ENCODE measurements at places on chromosomes 11 and 22.

DNA sequence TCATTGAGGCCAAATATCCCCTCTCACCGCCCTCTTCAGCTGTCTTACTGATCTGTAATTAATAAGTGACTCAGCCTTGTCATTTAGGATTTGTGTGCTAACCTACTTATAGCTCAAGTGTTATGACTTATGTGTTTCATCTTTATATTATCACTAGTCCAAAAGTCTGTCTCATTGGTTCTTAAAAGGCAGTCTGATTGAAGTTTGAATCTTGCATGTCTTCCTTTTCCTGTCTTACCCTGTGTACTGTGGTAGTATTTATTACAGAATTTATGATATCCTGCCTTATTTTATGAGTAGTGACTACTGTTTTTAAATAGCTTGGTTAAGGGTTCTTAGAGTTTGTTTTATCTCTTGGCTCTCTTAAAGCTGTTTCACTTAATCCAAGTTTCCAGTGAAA is 6.3 kb downstream of the DEPDC7 start:
- DNase-seq, result no peak

GRCh38 chr11:101326141-101326540 is 196.5 kb upstream of the PGR start:
- DNase-seq, result no peak

DNA sequence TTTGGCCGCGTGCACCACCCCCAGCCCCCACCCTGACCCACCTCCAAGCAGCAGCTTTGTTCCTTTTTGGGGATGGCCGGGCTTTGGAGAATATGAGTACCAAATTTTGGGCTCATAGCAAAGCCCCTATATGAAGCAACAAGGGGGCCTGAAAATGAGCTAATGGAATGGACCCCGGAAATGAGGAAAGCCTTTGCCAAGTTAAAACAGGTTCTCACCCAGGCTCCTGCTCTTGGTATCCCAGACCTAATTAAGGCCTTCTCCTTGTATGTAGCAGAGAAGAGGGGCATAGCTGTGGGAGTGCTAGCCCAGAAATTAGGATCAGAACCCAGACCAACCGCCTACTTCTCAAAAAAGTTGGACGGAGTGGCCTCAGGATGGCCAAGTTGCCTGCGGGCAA is 87.0 kb downstream of the PIWIL4 start:
- DNase-seq, result no peak

DNA sequence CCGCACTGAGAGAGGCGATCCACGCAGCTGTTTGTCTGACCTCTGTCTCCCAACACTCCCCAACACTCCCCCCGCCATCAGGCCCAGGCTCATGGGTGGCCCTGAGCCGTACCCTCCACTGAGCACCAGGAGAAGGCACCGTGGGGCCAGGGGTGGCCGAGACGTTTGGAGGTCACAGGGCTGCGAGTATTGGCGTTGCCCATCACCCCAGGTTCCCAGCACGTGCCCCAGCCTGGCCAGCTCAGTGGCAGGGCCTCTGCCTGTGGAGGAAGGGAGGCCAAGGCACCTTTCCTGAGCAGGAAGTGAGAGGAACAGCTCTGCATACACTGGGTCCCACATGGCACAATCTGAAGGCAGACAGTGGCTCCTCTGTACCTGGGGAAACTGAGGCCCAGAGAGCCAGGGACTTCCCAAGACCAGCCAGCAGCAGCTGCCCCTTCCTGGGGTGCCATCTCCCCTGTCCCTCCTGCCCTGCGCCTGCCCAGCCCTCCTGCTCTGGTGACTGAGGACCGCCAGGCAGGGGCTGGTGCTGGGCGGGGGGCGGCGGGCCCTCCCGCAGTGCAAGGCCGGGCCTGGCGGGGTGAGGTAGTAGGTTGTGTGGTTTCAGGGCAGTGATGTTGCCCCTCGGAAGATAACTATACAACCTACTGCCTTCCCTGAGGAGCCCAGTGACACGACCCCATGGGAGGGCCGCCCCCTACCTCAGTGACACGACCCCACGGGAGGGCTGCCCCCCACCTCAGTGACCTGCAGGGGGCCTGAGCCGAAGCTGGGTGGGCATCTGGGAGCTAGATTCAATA is 37.0 kb upstream of the PPARA start:
- no peak for DNase-seq

DNA sequence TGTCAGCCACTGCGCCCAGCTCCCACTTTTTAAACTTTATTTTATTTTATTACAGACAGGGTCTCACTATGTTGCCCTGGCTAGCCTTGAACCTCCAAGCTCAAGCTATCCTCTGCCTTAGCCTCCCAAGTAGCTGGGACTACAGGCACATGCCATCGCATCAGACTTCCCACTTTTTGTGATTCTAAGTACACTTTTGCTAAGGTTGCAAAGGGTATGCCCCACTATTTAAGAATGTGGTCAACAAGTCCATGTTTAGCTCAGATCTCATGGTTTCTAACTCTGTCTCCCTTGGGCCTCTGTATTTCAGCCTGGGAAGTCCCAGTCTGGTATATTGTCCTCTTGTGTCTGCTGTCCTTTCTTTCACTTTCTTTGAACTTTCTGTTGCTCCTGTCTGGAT is 35.3 kb downstream of the EXPH5 start:
- no peak for DNase-seq

GRCh38 chr11:2824851-2825250 is 60.7 kb downstream of the CDKN1C start:
- no peak for DNase-seq

DNA sequence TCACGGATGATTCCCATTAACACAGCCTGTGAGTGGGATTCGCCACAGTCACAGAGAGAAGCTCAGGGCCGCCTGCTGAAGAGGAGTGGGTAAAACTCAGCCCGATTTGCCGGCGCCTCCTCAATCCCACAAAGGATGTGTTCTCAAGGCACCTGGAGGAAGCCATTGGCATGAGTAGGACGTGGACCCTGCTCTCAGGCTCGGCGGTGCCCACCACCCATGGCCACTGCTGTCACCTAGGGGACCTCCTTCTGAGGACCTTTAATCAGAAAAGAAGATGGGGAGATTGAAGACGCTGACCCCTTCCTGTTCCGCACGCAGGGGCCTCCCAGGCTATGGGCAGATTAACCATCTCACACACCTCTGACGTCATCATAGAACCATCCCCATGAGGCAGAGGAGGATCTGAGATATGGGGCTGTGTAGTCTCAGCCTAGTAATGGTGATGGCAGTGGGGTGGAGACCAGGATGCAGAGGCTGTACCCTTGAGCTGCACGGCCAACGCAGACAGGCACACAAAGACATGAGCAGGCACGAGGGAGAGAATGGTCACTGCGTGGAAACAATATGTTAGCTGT is 571.8 kb downstream of the BRD1 start:
- DNase-seq, result no peak

GRCh38 chr11:69087811-69088210 is 39.1 kb downstream of the TPCN2 start:
- DNase-seq, result no peak

DNA sequence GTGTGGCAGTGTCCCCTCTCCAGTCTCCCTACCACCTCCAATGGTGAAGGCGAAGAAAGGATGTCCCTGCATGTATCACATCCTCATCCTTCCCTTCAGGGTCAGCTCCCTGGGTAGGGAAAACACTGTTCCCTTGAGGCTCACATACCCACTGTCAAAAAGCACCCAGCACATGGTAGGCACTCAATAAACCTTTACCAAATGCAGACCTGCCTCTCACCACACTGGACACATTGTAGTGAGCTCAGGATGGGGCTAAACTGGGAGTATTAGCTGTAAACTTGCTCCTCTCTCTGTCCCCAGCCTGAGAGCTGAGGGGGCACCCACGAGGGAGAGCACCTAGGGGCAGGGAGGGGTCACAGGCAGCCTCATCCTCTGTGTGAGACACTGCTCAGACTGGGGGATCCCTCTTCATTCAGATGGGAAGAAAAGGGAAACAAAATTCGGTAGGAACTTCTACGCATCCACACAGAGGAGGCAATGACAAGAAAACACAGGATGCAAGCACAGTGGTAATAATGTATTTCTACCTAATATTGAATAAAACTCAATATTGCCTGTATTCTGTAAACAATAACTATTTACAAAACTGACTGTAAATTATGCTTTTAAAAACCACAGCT is 101.6 kb upstream of the TOP3B start:
- no peak for DNase-seq

DNA sequence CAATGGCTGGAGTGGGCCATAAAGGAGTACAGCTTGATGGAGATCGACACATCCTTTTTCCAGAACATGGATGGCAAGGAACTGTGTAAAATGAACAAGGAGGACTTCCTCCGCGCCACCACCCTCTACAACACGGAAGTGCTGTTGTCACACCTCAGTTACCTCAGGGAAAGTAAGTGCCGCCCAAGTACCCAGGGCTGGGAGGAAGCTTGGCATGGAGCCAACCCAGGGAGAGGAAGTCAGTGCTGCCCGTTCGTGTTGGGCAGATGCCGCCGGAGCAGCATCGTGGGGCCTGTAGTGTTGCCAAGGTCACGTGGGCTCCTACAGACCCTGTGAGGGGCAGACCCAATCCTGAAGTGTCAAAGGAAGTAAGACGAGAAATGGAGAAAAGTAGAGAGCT is 78.9 kb downstream of the FLI1 start:
- no peak for DNase-seq

- peak; percentile 5 for DNase-seq
Observed at GRCh38 chr11:114496915-114497314, 57.6 kb downstream of the REXO2 start.

DNA sequence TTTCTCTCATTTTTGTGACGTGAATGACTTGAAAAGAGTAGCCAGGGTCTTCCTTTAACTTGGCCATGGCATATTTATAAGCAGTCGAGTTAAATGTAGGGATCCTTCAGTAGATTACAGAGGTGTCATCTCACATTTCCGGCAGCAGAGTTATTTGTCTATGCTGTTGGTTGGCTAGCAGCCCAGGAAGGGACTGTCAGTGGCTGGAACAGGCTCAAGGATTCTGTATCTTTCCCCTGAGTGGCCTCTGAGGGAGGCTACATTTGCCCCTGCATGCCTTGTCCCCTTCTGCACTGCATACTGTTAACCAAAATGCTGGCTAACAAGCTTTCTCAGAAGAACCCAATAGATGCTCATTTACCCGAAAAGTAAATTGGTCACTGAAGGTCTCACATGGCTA is 187.6 kb downstream of the PGR start:
- DNase-seq, result no peak

DNA sequence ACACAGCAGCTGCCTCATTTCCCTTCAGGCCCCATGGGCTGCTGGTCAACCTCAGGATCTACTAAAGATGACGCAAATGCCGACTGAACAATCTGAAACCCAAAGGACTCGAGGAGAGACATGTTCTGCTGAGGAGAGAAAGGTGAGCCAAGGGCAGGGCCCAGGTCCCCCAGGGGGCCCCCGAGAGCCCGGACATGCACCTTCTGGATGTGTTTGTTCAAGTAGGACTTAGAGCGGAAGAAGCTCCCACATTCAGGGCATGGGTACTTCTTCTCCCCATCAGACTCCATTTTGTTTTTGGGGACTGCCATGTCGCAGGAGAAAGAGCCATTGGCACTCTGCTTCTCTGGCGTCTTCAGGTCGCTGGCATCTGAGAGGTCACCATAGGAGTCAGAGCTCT is 19.3 kb downstream of the PATZ1 start:
- no peak for DNase-seq

- DNase-seq, result no peak
Observed at GRCh38 chr11:46666516-46666915, 33.9 kb downstream of the ARHGAP1 start.

- DNase-seq, result no peak
Observed at GRCh38 chr22:18034076-18034475, 9.7 kb upstream of the MICAL3 start.

DNA sequence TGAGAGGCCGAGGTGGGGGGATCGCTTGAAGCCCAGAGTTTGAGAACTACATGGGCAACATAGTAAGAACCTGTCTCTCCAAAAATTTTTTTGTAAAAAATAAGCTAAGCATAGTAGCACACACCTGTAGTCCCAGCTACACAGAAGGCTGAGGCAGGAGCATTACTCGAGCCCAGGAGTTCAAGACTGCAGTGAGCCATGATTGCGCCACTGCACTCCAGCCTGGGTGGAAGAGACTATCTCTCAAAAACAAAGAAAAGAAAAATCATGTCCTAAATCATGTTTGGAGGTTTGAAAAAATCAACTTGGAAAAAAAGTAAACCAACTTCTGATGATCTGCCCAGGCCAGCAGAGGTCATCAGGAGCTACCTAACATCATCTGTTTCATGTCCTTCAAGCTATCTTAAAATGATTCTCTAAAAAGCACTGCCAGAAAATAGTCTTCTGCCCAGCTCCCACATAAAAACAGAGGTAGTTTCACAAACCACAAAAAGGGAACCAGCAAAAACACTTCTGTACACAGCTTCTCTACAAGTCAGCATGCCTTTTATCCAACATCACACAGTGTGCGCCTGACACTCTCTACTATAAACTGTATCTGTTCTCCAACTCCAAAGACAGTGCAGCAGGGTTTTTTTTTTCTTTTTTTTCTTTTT is 165.0 kb downstream of the SOX6 start:
- DNase-seq, result no peak

DNA sequence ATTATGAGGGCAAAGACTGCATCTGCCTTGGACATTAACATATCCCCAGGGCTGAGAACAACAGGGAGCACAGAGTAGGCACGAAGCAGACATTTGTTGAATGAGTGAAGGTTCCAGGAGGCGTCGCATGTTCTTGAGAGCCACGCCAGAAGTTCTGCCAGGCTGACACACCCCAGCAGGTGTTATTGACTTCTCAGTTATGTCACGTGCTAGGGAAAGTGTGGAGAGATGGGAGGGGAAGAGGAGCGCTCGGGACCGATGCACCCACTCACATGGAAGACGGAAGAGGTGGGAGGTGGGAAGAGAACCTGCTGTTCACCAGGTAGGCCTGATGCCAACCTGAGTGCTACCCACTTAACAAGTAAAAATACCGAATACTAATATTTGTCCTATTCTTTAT is 232.8 kb downstream of the LARGE1 start:
- DNase-seq, result no peak

DNA sequence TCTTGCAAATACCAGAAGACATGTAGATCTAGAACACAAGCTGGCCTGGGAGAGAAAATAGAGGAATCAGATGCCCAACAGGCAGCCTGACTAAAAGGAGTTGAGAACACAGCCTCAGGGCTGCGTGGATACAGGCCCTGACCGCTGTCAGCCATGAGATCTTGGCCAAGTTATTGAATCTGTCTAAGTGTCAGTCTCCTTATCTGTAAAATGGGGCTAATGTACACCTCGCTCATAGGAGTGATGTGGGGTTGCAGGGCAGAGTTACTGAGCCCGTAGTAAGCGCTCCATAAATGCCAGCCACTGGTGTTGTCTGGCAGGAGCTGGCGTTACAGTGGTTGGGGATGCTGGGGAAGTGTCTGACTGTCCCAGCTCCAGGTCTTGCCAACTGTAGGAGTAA is 38.4 kb upstream of the TPBGL start:
- DNase-seq, result no peak

All from NCI-H146 (cell line).